ENCODE measurements at places on chromosomes 7 and 10. TPM values are rescaled to one million over a fixed set of nuclear protein-coding genes. Genes with fewer than 3 reads are reported as not detected.
A peak's percentile ranks its signal among the peaks of the same experiment; 100 is the strongest.

DNA sequence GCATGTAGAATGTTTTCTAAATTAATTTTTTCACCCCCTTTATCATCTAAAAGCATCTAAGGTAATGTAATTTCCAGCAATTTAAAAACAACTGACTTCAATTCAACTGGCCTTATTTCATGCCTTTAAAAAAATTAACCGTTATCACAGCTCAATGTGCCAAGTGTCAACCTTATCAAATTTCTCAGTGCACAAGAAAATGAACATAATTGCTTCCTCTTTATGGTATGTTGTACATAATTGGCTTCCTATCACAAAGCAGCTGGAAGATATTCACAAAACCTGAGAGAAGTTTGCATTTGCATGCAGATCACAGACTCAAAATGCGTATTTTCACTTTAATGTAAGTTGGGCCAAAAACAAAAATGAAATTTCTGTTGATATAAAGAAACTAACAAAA is 966.4 kb downstream of the GRM8 start:
- no peaks in the 10 kb centered on the region for H3K4me1 ChIP-seq
- H3K36me3 ChIP-seq: no peaks in the 10 kb centered on the region
- H3K4me3 ChIP-seq: no peak overlapping the region
- no peak for DNase-seq
- H3K27me3 ChIP-seq: no peaks in the 10 kb centered on the region
- H3K27ac ChIP-seq: no peak overlapping the region

- H3K27ac ChIP-seq: no peak overlapping the region
- no peaks in the 10 kb centered on the region for H3K27me3 ChIP-seq
- no peak for DNase-seq
- peaks cover 7% of the 10 kb centered on the region for H3K4me1 ChIP-seq
- H3K36me3 ChIP-seq: no peaks in the 10 kb centered on the region
Measured at GRCh38 chr10:75050149-75050919, 61.1 kb upstream of the SAMD8 start.

DNA sequence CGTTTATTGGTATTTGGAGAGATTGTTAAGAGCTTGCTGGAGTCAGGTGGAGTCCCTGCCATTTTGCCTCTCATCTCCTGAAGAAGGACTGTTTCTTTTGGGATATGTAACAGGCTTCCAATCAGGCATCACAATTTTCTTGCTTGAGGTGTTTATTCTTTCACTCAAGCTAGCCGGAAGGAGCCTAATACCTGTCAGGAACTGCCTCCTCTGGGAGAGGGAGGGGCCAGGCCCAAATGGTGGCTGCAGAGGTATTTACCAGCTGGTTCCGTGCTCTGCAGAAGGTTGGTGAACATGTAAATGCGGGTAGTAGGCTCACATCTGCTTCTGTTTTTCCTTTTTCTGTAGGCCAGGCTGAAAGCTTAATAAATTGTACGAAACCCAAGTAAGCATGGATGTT is 114.0 kb downstream of the TCF7L2 start:
- H3K4me3 ChIP-seq: no peak overlapping the region
- H3K27ac ChIP-seq: no peak overlapping the region
- no peak for DNase-seq
- H3K27me3 ChIP-seq: no peaks in the 10 kb centered on the region

ASB10 gene
- not detected for total RNA-seq

DNA sequence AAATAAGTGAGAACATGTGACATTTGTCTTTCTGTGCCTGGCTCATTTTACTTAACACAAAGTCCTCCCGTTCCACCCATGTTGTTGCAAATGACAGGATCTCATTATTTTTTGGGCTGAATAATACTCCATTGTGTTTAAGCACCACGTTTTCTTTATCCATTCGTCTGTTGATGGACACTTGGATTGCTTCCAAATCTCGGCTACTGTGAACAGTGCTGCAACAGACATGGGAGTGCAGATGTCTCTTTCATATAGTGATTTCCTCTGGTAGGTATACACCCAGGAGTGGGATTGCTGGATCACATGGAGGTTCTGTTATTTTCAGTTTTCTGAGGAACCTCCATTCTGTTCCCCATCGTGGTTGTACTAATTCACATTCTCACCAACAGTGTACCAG is 264.4 kb upstream of the GALNT17 start:
- peaks cover 4% of the 10 kb centered on the region for H3K27me3 ChIP-seq
- H3K4me1 ChIP-seq: no peaks in the 10 kb centered on the region
- no peak for DNase-seq
- H3K27ac ChIP-seq: no peak overlapping the region
- H3K36me3 ChIP-seq: no peaks in the 10 kb centered on the region

PPP1R9A gene
- 28.9 TPM for total RNA-seq

- H3K4me3 ChIP-seq: no peak overlapping the region
- H3K36me3 ChIP-seq: no peaks in the 10 kb centered on the region
- H3K27ac ChIP-seq: no peak overlapping the region
Measured at GRCh38 chr7:151895008-151895630, 18.2 kb upstream of the PRKAG2 start.

DNA sequence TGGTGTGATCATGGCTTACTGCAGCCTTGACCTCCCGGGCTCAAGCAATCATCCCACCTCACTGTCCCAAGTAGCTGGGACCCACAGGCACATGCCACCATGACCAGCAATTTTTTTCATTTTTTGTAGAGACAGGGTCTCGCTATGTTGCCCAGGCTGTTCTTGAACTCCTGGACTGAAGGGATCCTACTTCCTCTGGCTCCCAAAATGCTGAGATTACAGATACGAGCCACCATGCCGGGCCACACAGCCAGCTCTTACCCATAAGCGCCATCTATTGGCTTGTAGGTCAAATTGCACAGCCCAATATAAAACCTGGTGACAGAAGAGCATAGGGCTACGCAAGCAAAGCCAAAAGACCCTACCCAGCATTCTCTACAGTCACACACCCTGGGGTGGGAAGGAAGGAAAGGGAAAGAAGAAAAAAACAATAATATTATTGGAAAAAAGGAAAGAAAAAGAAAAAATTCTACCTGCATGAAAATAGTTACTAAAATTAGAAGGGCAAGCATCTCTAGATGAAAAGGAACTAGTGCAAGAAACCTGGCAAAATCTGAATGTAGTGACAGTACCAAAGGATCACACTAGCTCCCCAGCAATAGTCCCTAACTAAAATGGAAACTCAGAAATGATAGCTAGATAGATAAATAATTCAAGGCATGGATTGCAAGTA is 29.4 kb upstream of the AMPH start:
- no peaks in the 10 kb centered on the region for H3K4me1 ChIP-seq
- H3K27ac ChIP-seq: no peak overlapping the region
- peak; percentile 62 for DNase-seq

- H3K4me3 ChIP-seq: no peak overlapping the region
- H3K27me3 ChIP-seq: no peaks in the 10 kb centered on the region
- no peak for DNase-seq
- no peaks in the 10 kb centered on the region for H3K36me3 ChIP-seq
Measured at GRCh38 chr7:112550468-112551060, 69.8 kb downstream of the LSMEM1 start.

CCT6A gene
- total RNA-seq: 75.3 TPM

GRM8 gene
- not detected for total RNA-seq

- no peak overlapping the region for H3K27ac ChIP-seq
- H3K27me3 ChIP-seq: no peaks in the 10 kb centered on the region
- peaks cover 22% of the 10 kb centered on the region for H3K4me1 ChIP-seq
- DNase-seq: no peak
Measured at GRCh38 chr10:23543691-23544380, 105.0 kb downstream of the OTUD1 start.

DNA sequence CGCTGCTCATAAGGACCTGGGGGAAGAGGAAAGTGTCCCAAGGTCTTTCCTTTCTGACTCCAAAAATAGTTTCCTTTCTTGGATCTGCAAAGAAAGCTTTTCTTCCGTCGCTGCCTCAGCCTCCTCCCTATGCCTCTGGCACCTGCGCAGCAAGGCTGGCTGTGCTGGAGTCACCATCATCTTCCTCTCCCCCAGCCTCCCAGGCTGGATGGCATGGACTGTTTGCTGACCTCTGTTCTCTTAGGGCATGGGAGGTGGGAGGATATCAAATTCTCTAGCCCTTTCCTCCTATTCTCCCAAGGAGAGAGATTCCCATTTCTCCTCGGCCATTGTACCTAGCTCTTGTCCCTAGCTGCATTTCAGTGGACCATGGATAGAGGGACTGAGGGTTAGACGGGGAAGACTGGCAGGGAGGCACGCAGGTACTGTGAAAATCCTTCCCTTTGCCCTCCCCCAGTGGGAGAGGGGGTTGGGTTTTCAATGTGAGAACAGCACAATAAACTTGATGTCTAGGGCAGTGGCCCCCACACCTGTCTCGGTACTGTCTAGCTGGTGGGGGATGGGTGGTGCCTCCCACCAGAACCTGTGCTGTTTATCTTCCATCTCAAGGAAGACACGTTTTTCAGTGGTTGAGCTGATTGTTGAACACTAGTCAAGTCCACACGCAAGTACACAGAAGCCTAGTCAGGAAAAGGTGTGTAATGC is 2.6 kb downstream of the PPP1R35 start:
- H3K27me3 ChIP-seq: no peaks in the 10 kb centered on the region
- H3K27ac ChIP-seq: no peak overlapping the region
- H3K36me3 ChIP-seq: peaks cover 38% of the 10 kb centered on the region
- peak; percentile 28 for DNase-seq
- H3K4me3 ChIP-seq: no peak overlapping the region

- H3K36me3 ChIP-seq: no peaks in the 10 kb centered on the region
- no peaks in the 10 kb centered on the region for H3K4me1 ChIP-seq
- H3K4me3 ChIP-seq: no peak overlapping the region
- H3K27ac ChIP-seq: no peak overlapping the region
- no peaks in the 10 kb centered on the region for H3K27me3 ChIP-seq
Measured at GRCh38 chr7:26451997-26452396, 160.3 kb downstream of the SNX10 start.

DNA sequence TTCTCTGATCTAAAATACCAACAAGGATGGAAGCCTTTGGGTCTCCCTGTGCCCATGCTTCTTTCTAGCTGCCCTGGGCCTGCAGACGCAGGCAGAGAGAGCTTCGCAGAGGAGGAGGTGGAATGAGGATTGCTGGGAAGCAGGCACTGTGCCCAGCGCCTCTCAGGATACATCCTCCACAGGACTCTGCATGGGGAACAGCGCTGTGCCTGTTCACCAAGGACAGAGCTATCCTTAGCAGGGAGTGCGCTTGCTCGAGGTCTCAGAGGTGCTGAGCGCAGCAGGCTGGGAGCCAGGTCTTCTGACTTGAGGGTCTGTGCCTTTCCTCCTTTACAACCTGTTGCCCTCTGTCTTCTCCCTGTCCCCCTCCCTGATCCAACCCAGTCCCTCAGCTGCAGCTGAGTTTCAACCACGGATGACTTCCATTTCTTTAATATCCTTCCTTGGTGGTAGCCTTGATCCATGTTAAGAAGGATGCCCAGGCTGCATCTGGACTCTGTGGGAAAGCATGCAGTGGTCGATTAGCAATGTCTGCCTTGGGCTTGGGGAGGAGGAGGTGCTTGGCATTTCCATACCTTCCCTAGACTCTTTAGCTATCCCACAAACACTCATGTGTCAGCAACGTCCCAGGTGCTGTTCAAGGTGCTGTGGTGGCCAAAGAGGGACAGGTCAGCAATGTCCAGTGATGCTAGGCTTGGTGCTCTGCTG is 219.6 kb upstream of the GPR26 start:
- H3K27me3 ChIP-seq: no peaks in the 10 kb centered on the region
- H3K4me1 ChIP-seq: no peaks in the 10 kb centered on the region
- no peak overlapping the region for H3K4me3 ChIP-seq
- DNase-seq: no peak

DNA sequence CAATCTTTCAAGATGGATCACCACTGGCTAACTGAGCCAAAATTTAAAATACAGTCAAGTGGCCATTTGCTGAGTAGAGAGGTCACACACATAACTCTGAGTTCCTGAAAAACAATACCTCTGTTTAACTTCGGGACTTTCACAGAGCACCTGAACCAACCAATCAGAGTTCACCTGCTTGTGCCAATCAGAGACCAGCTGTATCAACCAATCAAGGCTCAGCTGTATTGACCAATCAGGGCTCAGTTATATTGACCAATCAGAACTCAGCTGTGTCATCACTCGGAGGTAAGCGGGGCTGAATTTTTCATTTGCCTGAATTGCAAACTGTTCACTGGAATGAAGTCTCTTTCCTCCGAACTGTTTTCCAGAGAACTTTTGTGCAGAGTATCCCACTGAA is 10.0 kb upstream of the CPXM2 start:
- no peaks in the 10 kb centered on the region for H3K36me3 ChIP-seq
- no peak overlapping the region for H3K27ac ChIP-seq
- H3K4me3 ChIP-seq: no peak overlapping the region
- peaks cover 4% of the 10 kb centered on the region for H3K27me3 ChIP-seq
- no peak for DNase-seq

DPY19L1 gene
- total RNA-seq: 38.4 TPM

GRCh38 chr10:16832351-16833080 is 15.3 kb upstream of the RSU1 start:
- H3K36me3 ChIP-seq: no peaks in the 10 kb centered on the region
- no peak overlapping the region for H3K4me3 ChIP-seq
- peak overlapping the region; percentile 73 for H3K27ac ChIP-seq
- DNase-seq: no peak
- H3K27me3 ChIP-seq: no peaks in the 10 kb centered on the region
- peaks cover 9% of the 10 kb centered on the region for H3K4me1 ChIP-seq

GPR15LG gene
- total RNA-seq: not detected

CALCR gene
- 0.24 TPM for total RNA-seq

CALML5 gene
- total RNA-seq: not detected

DNA sequence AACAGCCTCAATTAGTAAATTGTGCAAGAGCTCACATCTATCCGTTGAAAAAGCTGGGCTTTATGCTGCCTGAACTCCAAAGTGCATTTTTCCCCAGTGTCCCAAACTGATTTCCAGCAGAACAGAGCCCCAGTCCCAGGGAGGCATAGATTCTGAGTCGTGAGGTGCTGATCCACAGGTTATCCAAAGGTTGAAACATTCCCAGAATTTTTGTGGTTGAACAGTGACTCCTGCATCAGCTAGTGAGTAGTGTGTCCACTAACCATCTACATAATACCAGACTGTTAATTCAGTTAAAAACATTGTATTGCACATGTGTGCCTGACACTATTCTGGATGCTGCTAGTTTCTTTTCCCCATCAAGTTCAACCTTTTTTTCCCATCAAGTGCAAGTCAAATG is 761.5 kb downstream of the GATA3 start:
- H3K27ac ChIP-seq: no peak overlapping the region
- H3K36me3 ChIP-seq: no peaks in the 10 kb centered on the region
- H3K4me3 ChIP-seq: no peak overlapping the region
- H3K27me3 ChIP-seq: no peaks in the 10 kb centered on the region

DNA sequence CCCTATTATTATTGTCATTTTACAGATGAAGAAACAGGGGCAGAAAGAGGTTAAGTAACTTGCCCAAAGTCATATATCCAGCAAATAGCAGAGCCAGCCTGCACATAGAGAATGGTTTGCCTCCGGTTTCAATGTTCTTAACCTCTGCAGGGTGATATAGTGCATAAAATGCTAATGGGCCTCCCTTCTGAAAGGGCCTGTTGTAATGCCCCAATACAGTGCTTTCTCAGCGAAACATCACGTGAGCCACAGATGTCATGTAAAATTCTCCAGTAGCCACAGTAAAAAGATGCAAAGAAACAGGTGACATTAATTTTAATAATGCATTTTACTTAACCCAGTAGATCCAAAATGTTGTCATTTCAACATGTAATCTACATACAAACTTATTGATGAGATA is 38.1 kb downstream of the LRGUK start:
- no peak overlapping the region for H3K4me3 ChIP-seq
- no peaks in the 10 kb centered on the region for H3K36me3 ChIP-seq
- no peak overlapping the region for H3K27ac ChIP-seq

GRCh38 chr7:12747687-12748306 is 60.4 kb downstream of the ARL4A start:
- H3K27ac ChIP-seq: no peak overlapping the region
- H3K27me3 ChIP-seq: no peaks in the 10 kb centered on the region
- H3K4me3 ChIP-seq: no peak overlapping the region
- no peak for DNase-seq
- H3K36me3 ChIP-seq: no peaks in the 10 kb centered on the region
- no peaks in the 10 kb centered on the region for H3K4me1 ChIP-seq

Measured in lower lobe of right lung (tissue), 2 donors.